ENCODE measurements at places on chromosomes 7 and 10.
A peak's percentile ranks its signal among the peaks of the same experiment; 100 is the strongest.

DNA sequence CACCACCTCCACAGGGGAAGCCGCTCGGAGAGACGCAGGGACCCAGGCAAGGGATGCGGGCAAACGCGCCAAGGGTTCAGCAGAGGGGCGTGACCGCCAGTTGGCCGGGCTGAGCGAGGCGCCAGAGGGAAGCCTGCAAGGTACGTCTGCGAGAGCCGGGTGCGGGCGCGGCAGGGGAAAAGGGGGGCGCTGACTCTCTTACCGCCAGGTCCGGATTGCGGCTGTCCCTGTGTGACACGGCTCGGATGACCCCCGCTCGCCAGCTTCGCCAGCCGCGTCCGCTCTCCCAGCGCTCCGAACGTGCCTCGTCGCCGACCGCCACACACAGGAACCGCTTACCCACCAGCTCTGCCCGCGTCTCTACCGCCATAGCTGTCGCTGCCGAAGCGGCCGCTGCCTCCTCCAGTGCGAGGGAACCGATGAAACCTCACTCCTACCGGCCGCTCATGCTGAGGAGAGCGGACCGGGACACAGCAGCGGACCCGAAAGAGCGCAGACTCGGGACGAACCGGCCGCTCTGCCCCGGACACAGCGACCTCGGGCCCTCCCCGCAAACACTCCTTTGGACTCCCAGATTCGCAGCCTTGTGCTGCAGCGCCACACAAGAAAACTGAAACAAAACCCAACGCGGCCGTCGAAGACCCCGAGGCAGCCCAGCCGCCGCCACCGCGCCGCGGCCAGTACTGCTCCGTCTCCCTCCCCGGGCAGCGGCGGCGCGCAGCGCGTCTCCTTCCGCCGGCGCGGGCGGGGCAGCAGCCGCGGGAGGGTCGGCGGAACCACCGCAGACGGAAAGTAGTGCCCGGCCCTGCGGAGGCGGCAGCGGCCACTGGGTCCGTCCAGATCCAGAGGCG, at the start of gene JMJD1C:
Gene JMJD1C (minus strand): TSS at position 685 of the 851 bp plus-strand sequence. CDS start 315 bp downstream, at position 370.
- peak; percentile 79 for ATAC-seq

GRCh38 chr10:131337741-131338140, 26.2 kb upstream of the TCERG1L start:
- no peak for ATAC-seq

- no peak for ATAC-seq
Measured at GRCh38 chr7:37916017-37916672, 472 bp downstream of the SFRP4 start.

DNA sequence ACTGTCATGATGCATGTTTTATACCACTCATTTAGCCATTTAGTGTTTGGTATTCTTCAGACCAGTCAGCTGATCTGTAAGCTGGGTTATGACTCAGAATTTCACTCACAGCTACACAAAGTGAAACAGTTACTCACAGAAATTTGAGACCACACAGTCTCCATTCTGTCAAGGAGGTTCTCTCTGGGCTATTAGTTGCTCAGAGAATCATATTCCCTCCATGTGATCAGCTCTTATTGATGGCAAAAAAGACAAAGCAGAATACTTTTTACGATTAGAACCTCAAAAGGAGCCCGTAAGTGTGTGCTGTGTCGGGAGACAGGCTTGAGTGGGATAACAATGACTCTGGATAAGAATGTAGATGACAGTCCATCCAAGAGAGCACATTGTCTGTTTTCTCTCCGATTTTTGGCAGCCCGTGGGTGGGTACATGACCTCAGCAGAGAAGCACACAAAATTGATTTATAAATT, 277.6 kb upstream of the SORCS1 start:
- peak; percentile 20 for ATAC-seq

DNA sequence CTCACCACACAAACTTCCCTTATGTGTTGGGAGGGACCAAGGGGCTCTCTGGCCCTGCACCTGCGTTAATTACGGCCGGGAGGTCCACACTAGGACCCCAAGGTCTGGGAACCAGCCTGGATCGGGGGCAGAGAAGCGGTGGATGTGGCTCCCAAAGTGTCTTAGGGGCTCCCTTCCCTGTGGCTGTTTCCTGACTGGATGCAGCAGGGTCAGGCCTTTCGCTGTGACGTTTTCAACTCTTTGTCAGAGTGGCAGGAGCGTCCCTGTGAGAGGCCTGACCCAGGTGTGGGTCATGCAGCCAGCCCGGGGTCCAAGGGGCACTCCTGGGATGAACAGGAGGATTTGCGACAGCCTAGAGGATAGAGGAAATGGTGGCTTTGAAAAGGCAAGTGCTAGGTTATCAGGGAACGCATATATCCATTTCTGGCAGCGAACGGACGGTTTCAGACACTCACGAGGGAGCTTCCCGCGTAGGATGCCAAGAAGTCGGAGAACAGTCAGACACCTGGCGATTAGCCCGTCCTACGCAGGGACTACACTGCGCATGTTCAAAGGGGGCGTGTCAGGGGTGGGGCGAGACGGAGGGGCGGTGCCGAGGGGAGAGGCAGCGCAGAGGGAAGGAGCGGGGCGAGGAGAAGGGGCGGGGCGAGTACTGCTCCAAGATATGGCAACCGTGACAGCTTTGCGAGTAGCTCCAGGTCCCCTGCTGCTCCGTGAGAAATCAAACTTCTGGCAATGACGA, 46.2 kb upstream of the ZNF716 start:
- no peak for ATAC-seq

DNA sequence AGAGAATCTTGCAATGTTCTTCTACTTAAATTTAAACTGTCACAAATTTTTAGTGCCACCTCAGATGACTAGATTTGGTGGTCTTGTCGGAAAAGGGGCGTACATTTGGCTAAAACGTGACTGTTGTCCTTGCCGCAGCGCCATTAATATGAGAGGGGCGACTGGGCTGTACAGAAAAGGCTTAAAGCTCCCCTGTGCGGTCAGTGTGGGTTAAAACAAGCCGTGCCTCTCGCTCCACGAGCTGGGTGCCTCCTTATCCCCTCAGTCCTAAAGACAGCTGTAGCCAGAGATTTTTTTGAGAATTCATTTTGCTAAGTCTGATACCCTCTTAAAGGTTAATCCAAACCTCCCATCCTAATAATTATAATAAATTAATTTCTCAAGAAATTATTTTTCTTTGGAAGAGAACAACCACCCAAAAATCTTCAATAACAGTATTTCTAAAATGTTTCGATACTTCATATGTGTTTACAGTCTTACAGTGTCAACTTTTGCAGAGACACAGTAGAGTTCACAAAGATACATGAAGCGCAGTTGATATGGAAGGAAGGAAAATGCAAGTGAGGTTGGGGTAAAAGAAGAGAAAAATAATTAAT, 68.6 kb downstream of the C7orf25 start:
- ATAC-seq: no peak

- ATAC-seq: no peak
Measured at GRCh38 chr10:110957606-110958005, 38.2 kb downstream of the SHOC2 start.

DNA sequence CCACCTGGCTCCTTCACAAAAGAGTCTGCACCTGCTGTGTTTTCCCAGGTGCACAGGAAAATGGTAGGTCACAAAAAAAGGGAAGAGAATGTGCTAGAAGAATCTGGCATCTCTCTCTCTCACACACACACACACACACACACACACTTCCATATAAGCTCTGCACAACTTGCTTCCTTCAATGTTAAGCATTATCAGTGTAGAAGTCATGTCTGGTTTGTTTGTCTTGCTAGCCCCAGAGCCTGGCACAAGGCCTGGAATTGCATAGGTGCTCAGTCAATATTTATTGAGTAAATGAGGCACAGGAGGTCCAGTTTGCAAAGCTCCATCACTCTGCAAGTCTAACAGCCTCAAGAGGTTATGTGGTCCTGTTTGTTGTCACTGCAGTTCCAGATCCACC, 867.3 kb upstream of the AUTS2 start:
- ATAC-seq: no peak

DNA sequence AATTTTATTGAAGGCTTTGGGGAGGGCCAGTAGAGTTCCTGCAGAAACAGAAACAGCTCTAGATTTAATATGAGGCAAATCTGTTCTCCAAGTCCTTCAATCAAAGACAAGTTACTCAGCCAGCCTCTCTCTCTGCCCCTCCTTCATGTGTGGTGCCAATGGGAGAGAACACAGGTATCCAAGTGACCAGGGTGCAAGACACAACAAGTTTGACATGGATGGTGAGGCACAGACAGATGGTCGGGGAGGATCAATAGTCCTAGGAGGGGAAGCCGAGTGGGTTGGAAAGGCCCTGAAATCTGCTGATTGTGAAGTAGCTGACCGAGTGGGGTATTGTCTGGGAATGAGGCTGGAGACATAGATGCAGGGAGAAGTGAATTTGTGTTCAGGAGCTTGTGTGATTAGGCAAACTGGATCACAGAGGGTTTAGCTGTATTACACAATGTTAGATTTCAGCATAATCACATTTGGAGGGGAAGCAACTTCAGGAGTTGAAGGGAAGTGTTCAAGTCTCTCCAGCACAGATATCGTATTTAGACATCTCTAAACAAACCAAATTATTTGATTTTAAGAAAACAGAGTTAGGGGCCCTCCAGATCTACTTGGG, 1.5 kb downstream of the GIMAP1 start:
- ATAC-seq: no peak

DNA sequence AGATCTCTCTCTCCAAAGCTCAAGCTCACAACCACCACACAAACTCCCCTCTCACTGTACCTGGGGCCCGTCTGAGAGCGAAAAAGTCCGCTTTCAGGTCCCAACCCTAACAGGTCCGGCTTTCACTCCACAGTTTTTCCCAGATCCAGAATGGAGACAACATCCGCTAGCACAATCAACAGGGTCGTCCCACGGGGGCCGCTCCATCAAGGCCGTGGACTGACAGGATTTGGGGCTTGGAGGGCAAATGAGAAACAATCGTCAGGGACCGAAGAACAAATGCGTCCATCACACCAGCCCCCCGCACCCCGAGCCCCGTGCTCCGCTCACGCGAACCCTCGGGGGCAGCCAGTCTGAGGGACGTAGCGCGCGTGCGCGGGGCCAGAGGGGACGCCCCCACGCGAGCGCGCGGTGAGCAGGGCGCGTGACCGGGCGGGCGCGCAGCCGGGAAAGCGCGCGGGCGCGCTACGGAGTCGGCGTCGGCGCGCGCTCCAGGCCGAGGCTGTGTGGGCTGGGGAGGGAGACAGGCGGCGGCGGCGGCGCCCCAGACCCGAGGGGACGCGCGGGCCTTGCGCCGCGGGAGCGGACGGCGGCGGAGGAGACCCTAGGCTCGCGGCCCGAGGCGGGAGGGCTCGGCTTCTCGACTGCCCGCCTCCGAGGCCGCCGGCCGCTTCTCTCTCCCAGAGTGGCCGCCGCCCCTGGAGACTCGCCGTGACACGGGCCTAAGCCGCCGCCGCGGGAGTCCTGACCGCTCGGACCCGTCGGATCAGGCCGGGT, at the start of gene SLK:
Gene SLK (plus strand): TSS at position 470 of the 777 bp plus-strand sequence. CDS start 606 bp downstream, outside the sequence.
- ATAC-seq: peak; percentile 87

GRCh38 chr7:53315981-53316380, 280.5 kb downstream of the POM121L12 start:
- no peak for ATAC-seq

DNA sequence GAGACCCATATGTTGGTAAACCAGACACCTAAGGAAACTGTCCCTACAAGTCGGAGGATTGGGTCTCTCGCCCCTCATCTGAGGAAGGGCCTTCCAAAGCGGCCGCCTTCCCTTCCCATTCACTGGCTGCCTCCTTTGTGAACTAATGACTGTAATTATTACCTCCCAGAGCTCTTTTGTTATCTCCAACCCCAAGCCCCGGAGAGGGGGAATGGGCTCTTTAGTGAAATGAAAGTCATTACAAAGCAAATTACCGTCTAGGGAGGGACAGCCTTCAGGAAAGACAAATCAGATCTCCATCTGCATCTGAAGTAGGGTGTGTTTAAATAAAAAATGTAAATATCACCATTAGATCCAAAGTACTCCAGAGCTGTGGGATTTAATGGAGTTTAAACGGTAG, 2.6 kb upstream of the GAD2 start:
- no peak for ATAC-seq

DNA sequence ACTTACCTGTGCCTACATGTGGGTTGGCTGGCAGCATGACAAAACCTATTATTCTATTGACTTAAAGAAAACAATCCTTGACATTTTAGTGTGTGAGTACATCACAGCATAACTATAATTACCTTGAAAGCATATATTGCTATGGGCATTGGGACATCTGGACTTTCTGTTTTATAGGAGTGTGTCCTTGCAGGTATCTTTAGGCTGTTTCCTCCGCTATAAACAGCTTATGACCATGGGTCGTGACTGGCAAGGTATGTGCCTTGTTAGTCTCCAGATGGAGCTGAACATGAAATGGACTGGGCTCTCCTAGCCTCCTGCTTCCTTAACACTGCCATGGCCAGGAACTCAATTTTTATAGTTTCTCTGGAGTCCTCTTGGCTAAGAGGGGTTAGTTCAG, 317.4 kb upstream of the COBL start:
- ATAC-seq: no peak

DNA sequence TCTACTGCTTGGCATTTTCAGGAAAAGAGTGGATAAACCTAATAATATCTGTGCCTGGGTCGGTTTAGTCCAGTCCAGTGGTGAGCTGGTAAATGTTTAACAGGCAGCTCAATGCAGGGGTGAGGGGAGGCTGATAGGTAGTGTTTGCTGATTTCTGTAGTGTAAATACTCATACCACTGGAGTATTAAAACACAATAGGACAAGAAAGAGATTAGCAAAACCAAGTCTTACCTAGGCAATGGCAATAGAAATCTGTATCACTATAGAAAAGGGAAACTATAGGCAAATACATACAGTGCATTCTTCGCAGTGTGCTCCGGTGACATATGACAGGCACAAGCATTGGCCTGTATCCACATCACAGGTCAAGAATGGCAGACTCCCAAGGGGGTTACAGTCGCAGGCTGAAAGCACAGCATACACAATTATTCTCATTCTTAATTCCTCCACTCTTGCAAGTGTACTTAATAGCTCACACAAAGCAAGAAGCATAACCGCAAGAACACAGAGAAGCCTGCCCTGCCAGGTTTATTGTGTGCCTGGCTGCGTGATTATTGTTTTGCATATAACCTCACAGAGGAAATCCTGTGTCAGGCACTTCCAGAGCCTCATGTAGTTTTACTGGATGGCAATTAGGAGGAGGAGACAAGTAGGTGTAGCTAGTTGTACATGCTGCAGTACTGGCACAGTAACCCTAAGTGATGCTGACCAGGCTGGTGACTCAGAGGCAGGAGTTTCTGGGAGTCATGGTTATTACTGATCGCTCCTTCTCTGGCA, 35.0 kb downstream of the LAMB4 start:
- ATAC-seq: no peak

GRCh38 chr7:121621937-121622336, 225.8 kb upstream of the FAM3C start:
- no peak for ATAC-seq

- ATAC-seq: no peak
Measured at GRCh38 chr10:94131885-94132284, 138.2 kb downstream of the PLCE1 start.

DNA sequence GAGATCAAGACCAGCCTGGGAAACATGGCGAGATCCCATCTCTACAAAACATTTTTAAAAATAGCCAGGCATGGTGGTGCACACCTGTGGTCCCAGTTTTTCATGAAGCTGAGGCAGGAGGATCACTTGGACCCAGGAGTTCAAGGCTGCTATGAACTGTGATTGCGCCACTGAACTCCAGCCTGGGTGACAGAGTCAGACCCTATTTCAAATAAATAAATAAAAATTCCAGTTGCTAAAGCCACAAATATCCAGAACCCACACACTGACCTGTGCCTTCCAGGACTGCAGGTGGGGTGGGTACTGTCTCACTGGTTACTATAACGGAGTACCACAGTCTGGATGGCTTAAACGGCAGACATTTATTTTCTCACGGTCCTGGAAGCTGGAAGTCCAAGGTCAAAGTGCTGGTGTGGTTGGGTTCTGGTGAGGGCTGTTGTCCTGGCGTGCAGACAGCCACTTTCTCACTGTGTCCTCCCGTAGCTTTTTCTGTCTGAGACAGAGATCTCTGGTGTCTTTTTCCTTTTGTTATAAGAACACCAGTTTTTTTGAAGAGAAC, 38.8 kb downstream of the ASB13 start:
- ATAC-seq: no peak
